Activated naive CD4-positive, alpha-beta T cell (primary cell): ENCODE measurements at places on chromosomes 16 and 17.

DNA sequence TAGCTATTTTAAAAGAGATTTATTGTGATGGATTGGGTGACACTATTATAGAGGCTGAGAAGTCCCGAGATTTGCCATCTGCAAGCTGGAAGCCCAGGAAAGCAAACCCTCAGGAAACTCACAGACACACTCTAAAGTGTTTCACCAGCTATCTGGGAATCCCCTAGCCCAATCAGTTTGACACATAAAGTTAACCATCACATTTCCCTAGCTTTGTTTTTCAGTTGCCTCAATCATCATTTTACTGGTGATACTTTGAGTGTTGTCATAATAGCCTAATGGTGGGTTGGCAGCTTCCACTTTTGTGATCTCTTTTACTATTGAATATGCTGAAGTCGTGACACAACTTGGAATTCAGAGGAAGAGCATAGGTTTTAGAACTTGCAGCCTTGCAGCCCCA lies 1.8 kb downstream of the SGF29 start:
- DNase-seq = no peak

DNA sequence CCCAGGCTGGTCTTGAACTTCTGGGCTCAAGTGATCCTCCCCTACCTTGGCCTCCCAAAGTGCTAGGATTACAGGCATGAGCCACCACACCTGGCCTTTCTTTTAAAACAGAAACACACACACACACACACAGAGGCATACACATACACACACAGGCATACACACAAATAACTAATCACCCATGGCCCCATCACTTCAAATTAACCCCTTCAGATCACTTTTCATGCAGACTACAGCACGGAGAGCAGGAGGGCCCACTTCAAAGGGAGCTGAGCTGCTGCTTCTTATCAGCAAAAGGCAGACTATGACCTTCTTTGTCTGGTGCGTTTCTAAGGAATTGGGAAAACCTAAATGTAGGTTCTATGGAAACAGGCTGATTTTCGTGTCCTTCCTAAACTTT lies 1.9 kb downstream of the CLCN7 start:
- DNase-seq = no peak

DNA sequence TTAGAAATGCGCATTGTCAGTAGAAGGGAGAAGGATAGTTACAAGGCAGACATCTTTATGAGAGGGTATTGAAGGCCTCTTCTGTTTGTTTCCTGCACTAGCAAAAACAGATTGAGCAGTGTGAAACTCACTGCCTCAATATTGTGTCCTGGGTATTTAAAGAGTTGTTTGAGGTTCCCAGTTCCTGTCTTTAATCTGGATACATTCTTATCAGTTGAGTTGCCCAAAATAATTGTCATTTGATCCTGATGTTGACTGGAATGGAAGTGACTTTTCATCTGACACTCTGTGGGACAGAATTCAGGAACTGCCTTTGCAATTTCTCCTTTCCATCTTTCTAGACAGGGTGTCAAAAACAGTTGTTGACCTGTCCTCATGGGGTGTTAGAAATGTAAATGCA lies 1.7 kb downstream of the ATP6V0A1 start:
- no peak for DNase-seq

DNA sequence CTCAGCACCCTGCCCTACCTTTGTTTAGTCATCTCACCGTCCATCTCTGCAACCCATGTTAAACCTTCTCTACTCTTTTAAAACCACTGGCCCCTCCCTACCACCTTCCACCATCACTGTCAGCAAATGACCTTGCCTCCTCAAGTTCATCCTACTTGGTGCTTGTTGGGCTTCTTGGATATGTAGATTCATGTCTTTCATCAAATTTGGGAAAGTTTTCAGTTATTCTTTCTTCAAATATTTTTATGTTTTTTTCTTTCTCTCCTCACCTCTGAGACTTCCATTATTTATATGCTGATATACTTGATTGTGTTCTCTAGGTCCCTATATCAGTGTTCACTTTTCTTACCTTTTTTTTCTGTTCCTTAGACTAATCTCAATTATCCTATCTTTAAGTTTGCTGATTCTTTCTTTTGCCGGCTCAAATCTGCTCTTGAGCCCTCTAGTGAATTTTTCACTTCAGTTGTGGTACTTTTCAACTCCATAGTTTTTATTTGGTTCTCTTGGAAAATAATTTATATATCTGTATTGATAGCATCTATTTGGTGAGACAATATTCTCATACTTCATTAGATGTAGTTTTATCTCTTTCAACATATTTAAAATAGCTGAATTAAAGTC lies 28.7 kb upstream of the ALDH3A2 start:
- no peak for DNase-seq

DNA sequence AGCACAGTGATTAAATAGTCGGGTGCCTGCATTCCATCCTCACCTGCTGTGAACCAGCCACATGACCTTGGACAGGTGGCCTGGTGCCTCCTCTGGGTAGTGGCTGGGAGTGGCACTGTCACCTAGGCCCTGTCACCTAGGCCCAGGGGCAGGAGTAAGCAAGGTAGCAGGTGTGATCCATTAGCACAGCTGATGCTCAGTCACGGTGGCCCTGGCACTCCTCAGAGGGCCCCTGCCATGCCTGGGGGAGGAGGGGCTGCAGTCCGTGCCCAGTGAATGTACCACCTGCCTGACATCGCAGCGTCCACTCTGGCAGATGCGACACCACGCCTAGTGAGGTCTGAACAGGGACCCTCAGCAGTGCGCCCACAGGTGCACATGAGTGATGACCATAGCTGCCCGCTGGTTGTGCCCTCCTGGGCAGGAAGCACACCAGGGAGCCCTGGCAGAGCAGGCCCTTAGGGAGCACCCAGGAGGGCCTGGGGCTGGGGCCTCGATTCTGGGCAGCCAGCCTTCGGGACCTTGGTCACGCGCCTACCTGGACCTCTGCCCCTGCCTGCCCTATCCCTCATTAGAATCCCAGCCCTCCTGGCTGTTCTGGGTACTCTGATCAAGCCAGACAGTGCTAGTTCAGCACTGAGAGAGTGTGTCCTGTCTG lies 33.1 kb upstream of the CRISPLD2 start:
- DNase-seq = no peak

DNA sequence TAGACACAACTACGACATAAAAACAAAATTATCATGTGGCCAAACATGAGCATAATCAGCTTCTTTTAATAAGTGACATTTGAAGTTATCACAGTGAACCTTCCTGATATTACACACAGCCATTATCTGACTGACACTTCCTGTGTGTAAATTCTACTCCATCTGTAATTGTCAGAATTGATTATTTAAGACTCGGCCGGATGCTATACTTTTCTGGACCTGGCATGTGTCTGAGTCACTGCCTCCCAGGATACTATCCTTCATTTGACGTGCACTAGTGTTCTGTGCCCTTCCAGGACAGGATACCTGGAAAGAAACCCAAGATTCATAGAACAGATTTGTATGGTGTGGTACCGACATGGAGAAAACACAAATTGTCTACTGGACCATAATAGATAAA lies 242.0 kb downstream of the HS3ST3A1 start:
- no peak for DNase-seq

GRCh38 chr16:56525236-56525635 lies 5.4 kb upstream of the BBS2 start:
- no peak for DNase-seq

DNA sequence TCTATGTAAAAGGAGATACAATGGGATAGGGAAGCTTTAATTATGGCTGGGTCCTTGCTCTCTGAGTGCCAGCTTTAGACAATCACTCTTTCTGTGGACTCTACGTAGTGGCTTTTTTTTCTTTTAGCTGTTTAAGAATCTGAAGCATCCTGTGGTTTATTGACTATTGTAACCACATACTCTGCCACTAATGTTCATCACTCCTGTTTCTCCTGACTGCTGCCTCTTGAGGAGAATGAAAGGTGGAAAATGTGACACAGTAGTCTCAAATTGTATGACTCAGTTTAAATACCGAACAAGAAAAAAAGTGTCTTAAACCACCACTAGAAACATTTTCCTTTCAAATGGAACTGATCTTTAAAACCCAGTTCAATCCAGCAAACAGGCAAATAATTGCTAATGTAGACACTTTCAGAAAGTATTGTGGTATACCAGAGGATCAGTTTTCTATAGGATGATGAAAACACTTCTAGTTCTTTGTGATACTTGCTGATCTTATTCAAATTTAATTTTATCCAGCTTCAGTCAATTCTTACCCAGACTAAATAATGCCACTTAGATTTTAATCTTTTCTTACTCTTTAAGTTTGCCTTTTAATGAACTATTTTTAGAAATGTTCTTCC lies 302.7 kb upstream of the PMFBP1 start:
- no peak for DNase-seq

DNA sequence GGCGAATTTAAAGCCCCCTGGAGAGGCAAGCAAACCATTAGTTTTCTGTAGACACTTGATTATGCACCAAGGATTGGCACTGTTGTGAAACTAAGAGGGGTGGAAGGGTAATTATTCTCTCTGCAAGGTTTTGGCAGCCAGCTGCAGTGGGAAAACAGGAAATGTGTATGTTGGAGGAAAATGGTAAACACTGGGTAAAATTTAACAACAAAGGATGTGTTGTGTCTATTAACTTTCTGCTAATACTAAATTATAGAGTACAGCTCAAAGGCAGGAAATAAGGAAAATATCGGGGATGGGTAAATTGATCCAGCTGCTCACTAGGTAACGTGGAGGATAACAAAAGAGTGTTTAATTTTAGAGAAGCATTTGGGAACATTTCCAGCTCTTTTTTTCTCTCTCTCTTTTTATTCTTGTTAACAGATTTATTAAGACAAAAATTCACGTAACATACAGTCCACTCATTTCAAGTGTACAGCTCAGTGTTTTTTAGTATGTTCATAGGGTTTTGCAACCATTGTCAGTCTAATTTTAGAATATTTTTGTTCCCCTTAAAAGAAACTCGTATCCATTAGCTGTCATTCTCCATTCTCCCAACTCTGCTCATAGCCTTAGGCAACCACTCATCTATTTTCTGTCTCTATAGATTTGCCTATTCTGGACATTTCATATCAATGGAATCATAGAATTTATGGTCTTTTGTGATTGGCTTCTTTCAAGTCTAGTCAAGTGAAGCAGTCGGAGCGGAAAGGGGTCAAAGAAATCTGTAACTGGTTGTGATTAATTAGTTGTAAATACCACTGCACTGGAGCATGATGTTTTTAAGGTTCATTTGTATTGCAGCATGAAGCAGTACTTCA lies 41.8 kb downstream of the TANGO6 start:
- DNase-seq = no peak

DNA sequence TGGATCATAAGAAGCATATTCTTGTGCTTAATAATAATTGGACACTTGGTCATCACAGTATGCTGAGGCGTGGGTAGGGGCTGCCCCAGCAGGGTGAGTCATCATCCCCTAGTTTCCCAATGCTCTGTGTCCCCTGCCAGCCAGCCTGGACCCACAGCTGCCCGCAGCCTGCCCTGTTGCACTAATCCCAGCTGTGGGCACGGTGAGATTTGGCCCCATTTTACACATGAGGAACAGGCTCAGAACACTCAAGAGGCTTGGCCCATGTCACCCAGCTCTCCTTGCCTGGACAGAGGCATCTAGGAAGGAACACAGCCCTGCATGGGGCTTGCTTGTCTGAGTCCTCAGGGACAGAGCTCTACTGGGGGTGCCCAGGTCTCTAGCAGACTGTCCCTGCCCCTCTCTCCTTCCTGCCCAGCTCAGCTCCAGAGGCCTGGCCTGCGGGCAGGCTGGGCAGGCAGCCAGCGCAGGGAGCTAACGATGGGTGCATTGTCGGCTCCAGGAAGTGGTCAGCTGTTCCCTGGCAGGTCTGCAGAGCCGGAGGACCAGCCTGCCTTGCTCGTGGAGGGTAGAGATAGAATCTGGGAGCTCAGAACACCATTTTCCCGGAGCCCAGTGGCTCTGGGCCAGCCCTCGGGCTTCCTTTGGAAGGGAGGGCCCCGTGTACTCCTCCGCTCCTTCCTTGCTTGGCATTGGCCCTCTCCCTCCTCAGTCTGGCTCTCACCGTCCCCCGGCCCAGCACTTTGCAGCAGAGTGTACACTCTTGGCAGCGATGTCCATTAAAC lies 189.4 kb downstream of the RAB11FIP4 start:
- no peak for DNase-seq

DNA sequence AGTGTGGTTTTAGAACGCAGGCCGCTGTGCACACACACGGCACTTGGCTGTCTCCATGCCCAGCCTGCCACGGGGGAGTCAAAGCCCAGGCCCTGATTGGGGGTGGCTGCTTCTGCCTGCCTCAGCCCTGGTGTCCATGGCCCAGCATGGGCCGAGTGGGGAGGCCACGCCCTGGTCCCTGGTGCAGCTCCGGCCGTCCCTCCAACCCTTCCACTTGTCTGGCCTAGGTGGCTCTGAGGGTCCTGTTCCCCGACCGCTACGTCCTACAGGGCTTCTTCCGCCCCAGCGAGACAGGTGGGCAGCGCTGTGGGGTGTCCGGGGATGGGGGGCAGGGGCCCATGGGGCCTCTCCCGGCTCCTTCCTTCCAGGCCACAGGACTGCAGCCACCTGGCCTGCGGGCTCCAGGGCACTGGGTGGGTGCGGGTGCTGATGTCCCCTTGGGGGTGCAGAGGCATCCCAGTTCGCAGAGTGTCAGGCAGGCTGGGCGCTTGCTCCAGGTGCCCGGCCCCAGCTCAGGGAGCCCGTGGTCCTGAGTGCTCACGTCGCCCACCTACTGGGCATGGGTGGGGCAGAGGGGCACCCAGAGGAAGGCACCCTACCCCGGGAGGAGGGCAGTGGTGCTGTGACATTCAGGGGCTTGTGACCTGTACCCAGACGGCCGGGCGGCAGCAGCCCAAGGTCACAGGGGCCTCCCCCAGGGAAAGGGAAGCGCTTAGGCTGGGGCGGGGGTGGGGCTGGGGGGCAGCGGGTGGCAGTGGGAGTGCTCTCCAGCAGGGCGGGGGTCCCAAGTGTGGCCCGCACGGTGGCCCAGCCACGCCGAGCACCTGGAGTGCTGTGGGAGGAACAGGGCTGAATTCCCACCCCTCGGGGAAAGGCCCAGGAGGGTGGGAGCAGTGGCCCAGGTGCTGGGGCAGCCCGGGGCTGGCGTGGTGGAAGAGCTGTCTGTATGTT lies 11.8 kb downstream of the CENPX start:
- no peak for DNase-seq

DNA sequence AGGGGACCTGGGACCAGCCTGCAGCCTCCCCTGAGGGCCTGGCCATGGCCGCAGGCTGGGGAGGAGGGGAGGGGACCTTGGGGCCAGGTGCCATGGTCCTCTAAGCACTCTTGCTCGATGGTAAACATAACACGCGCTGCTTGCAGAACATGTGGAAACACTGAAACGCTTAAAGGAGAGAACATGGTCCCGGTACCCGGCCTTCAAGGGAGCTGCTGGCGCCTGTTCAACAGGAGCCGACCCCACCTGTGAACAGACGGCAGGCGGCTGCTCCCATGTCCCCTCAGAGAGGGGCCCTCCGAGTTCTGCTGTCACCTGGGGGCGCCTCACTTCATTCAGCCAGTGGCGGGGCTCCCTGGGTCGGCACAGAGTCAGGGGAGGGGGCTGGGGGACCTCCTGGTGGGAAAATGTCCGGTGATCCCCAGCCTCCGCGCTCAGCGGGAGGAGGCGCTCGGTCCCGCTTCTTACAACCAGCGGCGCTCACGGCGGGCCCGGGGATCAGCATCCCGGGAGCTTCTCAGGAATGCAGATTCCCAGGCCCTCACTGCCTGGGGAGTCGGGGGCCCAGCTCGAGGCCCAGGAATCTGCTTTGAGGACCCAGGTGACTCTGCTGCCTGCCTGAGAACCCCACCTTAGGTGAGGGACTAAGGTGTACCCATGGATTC lies 854 bp upstream of the SSTR5 start:
- no peak for DNase-seq

GRCh38 chr16:85046472-85046916 lies 18.9 kb downstream of the KIAA0513 start:
- DNase-seq = no peak
